Activated CD8-positive, alpha-beta T cell treated with anti-CD3 and anti-CD28 coated beads, Interleukin-2, amount 10 ng/mL, durations not matched to agents 7 days and 5 days (primary cell): ENCODE measurements at places on chromosomes 12 and 14.

DNA sequence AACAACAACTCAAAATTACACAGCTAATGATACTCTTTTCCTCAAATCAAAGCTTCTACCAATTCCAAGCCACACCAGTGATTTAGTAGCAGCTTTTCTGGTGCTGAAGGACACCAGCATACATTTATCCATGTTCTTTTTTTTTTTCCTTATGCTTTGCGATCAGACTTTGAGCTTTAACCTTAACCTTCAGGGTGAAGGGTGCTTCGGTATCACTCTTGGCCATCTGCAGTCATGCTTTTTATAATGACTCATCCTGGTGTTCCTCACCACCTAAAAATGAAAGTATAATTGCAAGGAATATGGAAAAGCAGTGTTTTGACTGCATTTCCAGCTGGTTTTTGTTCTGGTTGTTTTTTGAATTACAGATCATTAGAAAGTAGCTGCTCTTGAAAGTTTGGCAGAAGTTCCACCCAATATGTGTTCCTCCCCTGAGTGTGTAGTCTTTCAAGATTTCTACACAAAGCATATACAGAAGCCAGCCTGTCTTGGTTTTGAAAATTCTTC, 1.3 kb upstream of the SLC41A2 start:
- no peak for DNase-seq

GRCh38 chr14:94388384-94389103, at the start of gene SERPINA1:
Gene SERPINA1, minus strand, starts transcription at chr14:94388602. Its CDS starts 5,365 bp downstream, at chr14:94383237.
- no peak for DNase-seq

GRCh38 chr12:54207539-54208294, 18.9 kb upstream of the SMUG1 start:
- peak; percentile 85 for DNase-seq

- DNase-seq: no peak
These were observed 620 bp downstream of the C1S start for GRCh38 chr12:7061138-7061537.

DNA sequence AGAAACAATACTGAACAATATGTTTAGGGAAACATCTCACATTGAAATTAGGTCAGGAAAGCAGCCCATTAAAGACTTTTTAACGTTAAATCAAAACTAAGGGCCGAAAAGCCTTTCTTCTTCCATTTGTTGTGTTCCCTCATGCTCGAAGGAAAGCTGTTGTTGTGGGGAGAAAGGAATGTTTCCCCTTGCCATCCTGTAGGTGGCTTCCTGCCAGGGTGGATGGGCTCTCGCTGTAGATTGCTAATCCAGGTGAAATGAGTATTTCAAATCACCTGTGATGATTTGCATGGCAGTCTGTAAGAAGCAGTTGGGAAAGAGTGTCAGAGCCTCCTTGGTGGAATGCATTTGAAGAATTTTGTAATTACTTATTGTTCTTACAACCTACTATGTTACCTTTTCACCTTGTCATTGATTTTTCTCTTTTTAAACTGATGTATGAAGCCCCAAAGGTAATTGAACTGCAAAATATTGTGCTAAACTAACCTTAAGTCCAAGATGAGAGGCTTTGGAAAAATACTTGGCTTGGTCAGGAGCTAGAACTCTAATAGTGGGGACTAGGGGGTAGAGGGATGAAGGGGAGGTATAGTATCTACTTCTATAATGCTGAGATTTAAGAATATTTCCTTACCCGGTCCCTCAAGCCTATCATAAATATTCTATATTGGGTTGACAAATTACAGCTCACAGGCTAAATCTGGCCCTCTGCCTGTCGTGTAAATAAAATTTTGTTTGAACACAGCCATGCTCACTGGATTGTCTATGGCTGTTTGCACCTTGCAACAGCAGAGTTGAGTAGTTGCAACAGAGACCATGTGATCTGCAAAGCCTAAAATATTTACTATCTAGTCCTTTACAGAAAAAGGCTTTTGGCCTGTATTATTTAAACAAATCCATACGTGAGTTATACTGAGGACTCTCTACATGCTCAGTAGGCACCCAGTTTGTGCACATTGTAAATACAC, 7.7 kb upstream of the DCP1B start:
- no peak for DNase-seq

- DNase-seq: no peak
These were observed 99.0 kb downstream of the SCN8A start for GRCh38 chr12:51689983-51690382.

DNA sequence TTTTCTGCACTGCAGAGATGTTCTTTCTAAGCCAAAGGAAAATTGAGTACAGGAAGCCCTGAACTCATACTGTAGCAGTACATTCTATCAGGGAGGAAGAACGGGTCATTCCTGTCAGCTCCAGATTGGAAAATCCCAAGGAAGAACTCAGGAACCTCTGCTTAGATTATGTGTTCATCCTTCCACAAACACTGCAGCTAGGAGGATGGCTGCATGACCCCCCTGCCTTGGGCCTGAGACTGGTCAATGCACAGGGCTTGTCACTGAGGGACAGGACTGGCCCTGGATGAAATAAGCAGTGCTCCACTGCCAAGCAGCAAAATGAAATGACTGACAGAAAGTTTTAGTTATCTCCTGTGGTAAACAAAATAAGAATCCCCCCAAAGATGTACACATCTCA, 1406.8 kb upstream of the TMEM132C start:
- no peak for DNase-seq

- no peak for DNase-seq
These were observed 98.1 kb upstream of the TMPO start for GRCh38 chr12:98417266-98417665.

- peak; percentile 74 for DNase-seq
These were observed 11.4 kb downstream of the TMEM121 start for GRCh38 chr14:105537580-105538474.

DNA sequence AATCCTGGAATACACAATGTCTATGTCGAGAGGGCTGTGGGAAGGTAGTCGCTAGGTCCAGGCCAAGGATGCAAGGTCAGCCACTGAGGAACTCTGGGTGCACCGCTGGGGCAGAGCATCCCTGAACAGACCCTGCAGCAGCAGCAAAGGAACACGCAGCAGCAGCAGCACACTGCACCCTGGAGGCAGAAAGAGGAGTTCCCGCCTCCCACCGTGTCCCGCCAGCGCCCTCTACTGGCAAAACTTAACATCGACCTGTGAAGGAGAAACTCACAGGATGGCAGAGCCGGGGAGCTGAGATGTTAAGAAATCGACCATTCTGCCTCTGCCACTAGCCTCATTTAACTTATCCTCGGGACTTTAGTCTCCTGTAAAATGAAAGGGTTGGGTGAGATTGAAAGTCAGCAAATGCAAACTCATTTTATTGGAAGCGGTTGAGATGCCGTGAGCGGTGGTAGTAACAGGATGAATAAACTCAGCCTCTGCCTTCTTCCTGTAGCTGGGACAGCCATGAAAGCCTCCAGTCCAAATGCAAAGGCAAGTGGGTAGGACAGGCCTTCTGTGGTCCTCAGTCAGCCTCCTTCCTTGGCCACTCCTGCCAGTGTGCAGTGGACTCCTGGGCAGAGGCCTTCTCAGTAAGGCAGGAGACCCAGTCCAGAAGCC, 45.6 kb downstream of the STAB2 start:
- DNase-seq: peak; percentile 81

DNA sequence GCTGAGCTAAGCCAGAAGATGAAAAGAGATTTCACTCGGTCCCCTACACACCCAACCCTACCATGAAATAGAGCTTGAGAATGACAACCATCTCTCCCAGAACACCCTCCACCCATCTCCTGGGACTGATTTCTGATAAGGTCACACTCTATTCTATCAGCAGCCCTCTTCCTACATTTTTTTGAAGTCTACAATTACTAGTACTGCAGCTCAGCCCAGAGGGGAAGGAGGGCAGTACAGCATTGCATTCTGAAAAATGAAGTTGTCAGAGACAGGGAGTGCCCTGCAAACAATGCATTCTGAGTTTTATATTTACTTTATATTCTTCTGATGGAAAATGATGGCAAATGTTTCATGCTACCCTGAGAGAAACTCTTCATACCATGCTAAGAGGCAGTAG, 318.5 kb downstream of the BCAT1 start:
- DNase-seq: no peak

GRCh38 chr12:5923751-5924150, 21.3 kb downstream of the ANO2 start:
- no peak for DNase-seq

DNA sequence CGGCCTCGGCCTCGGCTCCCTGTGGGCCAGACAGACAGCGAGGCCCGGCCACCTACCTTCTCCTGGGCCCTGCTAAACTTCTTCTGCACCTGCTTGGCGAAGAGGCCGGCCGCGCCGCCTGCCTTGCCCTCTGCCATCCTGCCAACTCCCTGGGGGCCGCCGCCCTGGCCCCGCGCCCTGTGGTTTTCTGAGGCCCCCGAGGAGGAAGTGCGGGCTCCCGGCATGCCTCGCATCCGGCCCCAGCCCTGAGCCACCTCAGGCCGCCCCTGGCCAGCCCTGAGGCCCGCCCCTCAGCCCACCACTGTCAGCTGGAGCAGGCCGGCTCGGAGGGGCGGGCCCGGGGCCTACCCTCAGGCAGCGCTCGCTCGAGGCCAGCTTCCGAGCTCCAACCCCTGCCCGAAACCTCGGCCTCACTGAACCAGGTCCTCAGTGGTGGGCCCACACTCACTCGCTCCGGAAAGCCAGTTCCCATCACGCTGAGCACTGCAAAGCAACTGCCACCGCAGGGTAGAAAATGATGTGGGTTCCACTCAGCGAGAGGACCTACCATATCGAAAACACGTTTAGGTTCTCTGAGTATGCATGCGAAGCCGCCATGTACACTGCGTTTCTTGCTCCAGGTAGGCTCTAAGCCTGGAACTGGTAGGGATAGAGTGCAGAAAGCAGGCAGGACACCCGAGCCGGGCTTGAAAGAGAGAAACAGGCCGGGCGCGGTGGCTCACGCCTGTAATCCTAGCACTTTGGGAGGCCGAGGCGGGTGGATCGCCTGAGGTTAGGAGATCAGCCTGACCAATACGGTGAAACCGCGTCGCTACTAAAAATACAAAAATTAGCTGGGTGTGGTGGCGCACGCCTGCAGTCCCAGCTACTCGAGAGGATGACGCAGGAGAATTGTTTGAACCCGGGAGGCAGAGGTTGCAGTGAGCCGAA, at the start of gene BIN2:
Gene BIN2, minus strand, starts transcription at position 209 of the 930 bp plus-strand sequence. Its CDS starts 72 bp downstream, at position 137.
- peak; percentile 88 for DNase-seq

GRCh38 chr14:100049220-100049619, 16.0 kb upstream of the EVL start:
- DNase-seq: no peak

- no peak for DNase-seq
These were observed 218.7 kb downstream of the DIO2 start for GRCh38 chr14:79992407-79993198.

- DNase-seq: no peak
These were observed 12.3 kb upstream of the TMED10 start for GRCh38 chr14:75188520-75189268.

GRCh38 chr12:114984634-114985061, 300.7 kb upstream of the TBX3 start:
- no peak for DNase-seq

- no peak for DNase-seq
These were observed 21.6 kb upstream of the TESC start for GRCh38 chr12:117120787-117121186.

DNA sequence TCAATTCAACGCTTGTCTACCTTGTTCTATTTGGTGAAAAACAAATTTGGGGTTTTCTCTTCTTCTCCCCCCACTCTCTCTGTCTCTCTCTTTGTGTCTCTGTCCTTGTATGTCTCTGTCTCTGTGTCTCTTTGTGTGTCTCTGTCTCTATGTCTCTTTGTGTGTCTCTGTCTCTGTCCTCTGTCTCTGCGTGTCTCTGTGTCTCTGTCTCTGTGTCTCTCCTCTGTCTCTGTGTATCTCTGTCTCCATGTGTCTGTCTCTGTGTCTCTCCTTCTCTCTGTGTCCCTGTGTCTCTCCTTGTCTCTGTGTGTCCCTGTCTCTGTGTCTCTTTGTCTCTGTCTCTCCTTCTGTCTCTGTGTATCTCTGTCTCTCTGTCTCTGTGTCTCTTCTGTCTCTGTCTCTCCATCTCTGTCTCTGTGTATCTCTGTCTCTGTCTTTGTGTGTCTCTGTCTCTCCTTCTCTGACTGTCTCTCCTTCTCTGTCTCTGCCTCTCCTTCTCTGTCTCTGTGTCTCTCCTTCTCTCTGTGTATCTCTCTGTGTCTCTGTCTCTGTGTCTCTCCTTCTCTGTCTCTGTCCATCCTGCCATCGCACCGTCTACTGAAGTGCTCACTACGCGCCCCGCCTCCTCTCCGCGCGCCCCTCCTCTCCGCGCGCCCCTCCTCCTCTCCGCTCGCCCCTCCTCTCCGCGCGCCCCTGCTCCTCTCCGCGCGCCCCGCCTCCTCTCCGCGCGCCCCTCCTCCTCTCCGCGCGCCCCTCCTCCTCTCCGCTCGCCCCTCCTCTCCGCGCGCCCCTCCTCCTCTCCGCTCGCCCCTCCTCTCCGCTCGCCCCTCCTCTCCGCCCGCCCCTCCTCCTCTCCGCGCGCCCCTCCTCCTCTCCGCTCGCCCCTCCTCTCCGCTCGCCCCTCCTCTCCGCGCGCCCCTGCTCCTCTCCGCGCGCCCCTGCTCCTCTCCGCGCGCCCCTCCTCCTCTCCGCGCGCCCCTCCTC, 12.8 kb downstream of the LRCOL1 start:
- peak; percentile 54 for DNase-seq

GRCh38 chr14:50773632-50774541, 57.1 kb downstream of the NIN start:
- DNase-seq: no peak

DNA sequence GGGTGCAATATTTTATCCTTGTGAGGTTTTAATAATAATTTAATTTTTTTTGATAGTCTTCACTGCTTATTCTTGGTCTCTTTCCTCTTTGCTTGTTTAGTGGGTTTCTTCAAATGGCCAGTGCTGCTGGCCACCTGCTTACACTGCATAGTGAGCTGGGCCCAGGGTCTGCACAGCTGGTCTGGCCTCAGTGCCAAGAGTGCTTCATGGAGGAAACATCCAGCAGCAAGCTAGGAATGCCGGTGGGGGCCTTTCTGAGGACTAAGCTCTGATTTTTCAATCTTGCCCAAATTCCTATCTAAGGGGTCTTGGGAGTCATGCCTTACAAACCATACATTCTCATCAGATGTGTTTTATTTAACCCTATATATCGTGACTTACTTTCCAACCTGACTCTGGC, 13.3 kb upstream of the BDKRB2 start:
- DNase-seq: no peak

- DNase-seq: no peak
These were observed 100.7 kb downstream of the ELK3 start for GRCh38 chr12:96294831-96295230.

DNA sequence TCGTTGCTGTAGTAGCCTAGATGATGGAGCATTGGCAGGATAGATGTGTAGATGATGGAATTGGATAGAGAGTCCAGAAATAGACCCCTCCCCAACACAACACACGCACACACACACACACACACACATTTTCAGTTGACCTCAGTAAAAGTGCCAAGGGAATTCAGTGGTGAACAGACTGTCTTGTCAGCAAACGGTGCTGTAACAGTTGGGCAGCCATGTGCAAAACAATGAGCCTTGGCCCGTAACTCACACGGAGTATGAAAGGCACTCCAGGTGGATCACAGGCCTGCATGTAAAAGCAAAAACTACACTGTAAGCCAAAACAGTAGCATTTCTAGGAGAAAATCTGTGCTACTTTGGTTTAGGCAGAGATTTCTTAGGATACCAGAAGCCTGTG, 87.8 kb downstream of the DDX51 start:
- no peak for DNase-seq
